ENCODE measurements at places on chromosomes 1 and 21.

GRCh38 chr1:19197845-19198244 is 12.2 kb downstream of the UBR4 start:
- no peak for DNase-seq

DNA sequence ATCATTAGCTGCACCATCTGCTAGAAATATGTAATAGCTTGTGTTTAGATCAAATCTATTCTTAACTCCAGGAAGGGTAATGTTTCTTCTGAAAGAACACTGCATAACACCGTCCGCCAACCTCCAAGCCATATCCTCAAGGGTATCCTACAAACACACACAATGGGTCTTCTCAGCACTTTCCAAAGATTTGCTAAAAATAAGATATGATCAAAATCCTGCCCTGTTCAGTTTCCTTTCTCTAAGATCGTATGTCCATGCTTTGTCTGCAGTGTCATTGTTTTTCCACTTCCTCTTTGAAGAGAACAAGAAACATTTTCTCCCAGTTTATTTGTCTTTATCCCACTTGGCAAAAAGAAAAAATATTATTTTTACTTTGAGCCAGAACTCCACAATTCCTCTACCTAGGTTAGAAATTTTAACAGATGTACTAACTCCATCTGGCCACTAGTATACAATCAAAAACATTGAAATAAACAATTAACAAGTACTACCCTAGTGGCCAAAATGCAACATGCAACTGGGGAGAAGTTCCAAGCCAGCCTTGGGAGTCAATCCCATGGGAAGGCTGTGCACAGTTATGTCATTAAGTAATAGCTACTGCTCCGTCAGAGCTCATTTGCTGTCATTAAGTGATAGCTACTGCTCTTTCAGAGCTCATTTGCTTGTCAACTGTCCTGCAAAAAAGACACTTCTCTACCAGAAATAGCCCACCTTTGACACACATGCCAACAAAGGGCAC is 37.8 kb downstream of the FRRS1 start:
- DNase-seq: no peak

DNA sequence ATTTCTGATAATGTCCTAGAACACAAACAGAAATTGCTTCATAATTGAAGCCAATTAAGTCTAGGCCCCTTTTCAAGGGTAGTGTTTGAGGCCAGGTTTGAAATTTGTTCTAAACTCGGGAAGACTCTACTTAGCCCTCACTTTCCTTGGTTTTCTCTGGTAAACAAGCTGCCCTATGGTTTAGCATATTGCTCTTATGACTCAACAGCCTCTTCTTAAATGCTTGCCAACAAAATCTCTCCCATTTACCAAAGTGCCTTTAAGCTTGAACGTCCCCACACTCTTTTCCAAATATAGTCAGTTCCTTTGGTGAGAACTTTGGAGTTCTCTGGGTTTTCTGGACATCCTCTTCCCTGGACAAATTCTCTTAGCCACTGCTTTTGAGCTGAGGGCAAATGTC is 5.8 kb upstream of the LCE6A start:
- no peak for DNase-seq

- no peak for DNase-seq
Observed at GRCh38 chr1:173864179-173864867, 3.5 kb downstream of the GAS5 start.

DNA sequence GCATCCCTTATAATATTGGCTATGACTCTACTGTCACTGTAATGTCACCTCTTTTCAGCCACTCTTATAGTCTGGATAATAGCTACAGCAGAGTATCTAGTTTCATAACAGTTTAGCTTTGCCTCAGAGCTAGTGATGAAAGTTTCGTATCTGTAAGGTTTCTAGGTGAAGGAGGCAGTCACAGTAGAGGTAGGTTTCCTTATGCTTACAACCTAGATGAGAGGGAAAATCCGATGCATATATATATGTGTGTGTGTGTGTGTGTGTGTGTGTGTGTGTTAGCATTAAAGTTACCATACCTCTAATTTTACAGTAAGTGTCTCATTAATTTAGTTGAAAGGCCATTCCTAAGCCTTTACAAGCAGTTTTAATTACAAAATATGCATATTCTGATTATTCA is 2.2 kb upstream of the TOR1AIP2 start:
- DNase-seq: no peak

GRCh38 chr1:1092894-1093609 is 18.9 kb upstream of the RNF223 start:
- no peak for DNase-seq

GRCh38 chr1:64387389-64388285 is 82.3 kb upstream of the CACHD1 start:
- DNase-seq: no peak

DNA sequence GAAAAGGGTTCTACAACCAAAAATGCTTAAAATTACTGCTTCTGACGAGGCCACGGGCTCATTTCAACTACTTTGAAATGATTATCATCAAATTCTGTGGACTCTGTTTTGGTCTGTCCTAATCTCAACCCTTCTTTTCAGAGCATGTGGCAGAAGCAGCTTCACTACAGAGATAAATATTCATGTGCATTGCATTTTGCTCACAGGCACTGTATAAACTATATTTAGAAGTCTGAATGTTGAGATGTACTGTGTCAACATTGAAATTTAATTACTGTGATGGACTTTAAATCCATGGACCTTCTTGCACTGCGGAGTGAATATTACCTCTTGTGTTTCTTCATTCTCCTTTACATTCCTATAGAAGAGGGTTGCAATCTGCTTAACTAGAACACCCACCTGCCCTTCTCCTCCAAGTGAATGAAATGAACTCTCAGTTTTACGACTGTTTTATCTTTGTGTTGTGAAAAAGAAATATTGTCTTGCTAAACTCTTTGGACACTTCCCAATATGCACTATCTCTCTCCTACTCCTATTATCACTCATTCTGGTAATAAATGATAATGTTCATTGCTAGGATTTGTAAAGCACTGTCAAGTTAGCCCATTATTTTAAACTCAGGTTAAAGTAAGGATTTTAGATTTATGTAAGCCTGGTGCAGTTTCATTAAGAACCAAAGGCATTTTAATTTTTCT is 281.2 kb upstream of the ST6GALNAC5 start:
- no peak for DNase-seq

- DNase-seq: peak; percentile 57
Observed at GRCh38 chr1:1554926-1555915, 14.8 kb upstream of the TMEM240 start.

- no peak for DNase-seq
Observed at GRCh38 chr1:64892576-64893573, 73.5 kb downstream of the JAK1 start.

DNA sequence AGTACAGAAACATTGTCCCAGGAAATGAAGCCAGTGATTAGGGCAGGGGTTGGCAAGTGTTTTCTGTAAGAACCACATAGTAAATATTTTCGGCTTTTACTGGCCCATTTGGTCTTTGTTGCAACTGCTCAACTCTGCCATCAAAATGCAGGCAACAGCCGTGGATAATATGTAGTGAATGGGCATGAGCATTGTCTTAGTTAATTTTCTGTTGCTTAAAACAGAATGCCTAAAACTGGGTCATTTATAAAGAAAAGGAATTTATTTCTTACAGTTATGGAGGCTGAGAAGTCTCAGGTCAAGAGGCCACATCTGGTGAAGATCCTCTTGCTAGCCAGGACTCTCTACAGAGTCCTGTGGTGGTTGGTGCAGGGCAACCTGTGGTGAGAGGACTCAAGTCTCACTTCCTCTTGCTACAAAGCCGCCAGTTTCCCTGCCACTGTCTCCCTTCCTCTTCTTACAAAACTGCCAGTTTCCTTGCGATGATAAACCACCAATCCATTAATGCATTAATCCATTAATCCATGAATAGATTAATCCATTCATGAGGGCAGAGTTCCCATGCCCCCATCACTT is 166.4 kb downstream of the PSMG1 start:
- DNase-seq: no peak

- no peak for DNase-seq
Observed at GRCh38 chr21:33027401-33028286, 1.9 kb downstream of the OLIG2 start.

GRCh38 chr1:17045634-17046333 is 8.0 kb downstream of the SDHB start:
- DNase-seq: no peak

- no peak for DNase-seq
Observed at GRCh38 chr1:196873385-196873784, 14.5 kb upstream of the CFHR4 start.

DNA sequence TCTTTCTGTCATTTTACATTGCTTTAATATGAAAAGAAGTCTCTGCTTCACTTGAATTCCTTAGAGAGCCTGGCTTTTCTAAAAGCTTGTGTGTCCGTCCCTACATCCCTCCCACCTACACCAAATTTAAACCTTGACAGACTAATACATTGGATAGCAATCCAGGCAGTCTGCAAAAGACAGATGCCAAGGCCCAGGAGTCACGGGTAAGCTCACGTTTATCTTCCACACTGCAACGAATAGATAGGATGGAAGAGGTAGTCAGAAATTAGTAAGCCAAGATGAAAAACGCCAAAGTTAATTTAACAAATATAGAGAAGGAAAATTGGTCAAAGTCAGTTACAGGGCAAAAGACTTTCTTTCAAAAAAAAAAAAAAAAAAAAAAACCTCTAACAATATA is 338.1 kb downstream of the SMYD3 start:
- no peak for DNase-seq

DNA sequence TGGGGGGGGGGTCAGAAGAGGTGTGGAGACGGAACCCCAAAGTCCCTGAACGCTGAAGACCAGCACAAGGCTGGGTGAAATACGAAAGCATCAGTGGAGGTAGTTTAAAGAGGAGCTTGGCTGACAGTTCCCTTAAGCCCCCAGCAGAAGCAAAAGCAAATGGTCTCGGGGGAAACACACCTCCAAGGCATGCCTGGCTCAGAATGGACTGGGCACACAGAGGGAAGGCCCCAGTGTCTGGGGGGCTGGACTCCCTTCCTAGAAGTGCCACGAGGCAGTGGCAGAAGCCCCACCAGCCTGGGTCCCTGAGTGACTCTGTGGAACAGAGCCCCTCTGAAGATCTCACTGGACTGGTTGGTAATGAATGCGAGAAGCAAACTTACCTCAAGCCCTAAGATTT is 43.9 kb downstream of the UBE2G2 start:
- no peak for DNase-seq

GRCh38 chr1:225762002-225762441 is 15.6 kb upstream of the SRP9 start:
- DNase-seq: no peak

DNA sequence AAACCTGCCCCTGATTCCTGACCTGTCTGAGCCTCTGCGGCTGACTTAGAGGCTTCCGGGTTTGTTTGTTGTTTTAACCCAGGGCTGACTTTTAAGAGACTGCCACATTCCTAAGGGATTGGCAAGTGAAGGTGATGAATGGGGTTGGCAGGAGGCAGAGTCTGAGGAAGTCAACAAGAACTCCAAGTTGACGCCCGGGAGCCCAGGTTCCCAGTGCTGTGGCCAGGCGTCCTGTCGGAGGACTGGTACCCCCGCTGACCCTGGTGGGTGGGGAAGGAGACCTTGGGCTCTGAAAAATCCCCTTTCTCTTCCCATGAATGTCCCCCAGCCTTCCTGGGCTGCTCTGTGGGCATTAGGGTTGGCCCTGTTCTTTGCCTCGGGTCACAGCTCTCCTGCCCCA is 19.7 kb upstream of the EPS8L3 start:
- DNase-seq: no peak

- no peak for DNase-seq
Observed at GRCh38 chr1:2373551-2374251, 17.7 kb downstream of the MORN1 start.

DNA sequence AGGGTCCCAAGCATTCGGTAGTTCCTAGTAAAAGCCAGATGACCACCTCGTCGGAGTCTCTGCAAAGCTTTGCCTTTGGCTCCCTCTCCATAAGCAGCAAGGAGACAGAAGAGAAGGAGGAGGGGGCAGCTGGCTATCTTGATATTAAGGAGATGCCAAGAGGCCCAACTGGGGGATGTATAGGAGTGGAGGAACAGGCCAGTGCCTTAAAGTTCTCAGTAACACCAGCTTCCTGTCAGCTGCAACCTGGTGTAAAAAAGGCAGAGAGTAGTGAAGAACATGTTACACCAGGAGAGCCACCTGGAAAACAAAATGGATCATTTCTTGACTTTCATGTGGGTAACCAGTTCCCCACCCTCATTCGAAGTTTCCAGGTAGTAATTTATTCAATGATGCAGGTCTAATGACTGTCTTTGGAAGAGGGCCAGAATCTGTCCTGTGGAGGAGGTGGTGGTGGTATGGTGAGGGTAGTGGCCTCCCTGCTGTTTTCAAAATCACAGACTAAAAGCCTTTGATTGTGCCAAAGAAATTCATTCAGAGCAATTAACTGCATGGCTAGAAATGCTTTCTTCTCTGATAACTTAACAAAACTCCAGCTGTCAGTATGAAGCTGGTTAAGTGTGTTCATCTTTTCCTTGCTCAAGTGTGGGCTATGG is 27.3 kb downstream of the TMEM200B start:
- DNase-seq: no peak

- no peak for DNase-seq
Observed at GRCh38 chr1:229114315-229114714, 156.6 kb upstream of the RAB4A start.

GRCh38 chr1:205650241-205650640 is 18.4 kb upstream of the ELK4 start:
- no peak for DNase-seq

DNA sequence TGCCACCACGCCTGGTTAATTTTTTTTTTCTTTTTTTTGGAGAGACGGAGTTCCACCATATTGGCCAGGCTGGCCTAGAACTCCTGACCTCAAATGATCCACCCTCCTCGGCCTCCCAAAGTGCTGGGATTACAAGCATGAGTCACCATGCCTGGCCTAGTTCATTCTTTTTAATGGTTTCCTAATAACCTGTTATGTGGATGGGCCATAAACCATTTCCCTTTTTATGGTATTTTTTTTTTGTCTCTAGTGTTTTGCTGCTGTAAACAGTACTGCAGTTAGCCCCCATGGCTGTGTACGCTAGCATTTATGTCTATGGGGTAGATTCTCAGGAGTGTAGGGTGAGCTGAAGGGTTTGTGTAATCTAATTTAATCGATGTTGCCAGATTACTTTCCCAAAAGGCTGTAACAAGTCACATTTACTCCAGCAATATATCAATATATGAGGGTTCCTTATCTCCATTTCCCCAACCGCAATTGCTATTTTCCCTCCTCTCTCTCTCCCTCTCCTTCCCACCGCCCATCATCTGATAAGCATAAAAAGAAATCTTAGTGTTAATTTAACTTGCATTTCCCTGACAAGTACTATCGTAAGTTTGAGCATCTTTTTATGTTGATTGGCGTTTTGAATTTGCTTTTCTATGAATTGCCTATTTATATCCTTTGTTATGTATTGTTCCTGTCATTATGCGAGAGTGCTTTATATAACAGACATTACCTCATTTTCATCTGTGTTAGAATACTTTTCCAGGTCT is 28.7 kb downstream of the RCSD1 start:
- DNase-seq: no peak

GRCh38 chr1:147273409-147274336 is 31.2 kb downstream of the CHD1L start:
- DNase-seq: peak; percentile 35

GRCh38 chr1:180370597-180370996 is 131.8 kb downstream of the ACBD6 start:
- no peak for DNase-seq

DNA sequence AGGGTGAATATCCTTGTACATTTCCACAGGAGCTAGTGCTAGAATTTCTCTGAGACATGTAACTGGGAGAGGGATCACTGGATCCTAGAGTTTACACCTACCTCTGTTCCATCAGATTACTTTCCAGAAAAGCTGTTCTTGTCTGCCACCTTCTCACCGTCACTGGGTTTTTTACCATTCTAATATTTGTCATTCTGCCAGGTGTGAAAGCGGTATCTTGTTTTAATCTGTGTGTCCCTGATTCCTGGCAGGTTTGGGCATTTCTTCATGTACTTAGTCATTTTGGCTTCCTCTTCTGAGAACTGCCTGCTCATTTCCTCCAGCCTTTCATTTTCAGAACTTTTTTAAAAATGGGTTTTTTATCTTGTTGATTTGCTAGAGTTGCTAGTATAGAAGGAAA is 5.1 kb downstream of the PMF1 start:
- DNase-seq: no peak

All from neuronal stem cell (in vitro differentiated cells).